Colonic mucosa (tissue), 4 donors: ENCODE measurements at places on chromosomes 3 and 15.

DNA sequence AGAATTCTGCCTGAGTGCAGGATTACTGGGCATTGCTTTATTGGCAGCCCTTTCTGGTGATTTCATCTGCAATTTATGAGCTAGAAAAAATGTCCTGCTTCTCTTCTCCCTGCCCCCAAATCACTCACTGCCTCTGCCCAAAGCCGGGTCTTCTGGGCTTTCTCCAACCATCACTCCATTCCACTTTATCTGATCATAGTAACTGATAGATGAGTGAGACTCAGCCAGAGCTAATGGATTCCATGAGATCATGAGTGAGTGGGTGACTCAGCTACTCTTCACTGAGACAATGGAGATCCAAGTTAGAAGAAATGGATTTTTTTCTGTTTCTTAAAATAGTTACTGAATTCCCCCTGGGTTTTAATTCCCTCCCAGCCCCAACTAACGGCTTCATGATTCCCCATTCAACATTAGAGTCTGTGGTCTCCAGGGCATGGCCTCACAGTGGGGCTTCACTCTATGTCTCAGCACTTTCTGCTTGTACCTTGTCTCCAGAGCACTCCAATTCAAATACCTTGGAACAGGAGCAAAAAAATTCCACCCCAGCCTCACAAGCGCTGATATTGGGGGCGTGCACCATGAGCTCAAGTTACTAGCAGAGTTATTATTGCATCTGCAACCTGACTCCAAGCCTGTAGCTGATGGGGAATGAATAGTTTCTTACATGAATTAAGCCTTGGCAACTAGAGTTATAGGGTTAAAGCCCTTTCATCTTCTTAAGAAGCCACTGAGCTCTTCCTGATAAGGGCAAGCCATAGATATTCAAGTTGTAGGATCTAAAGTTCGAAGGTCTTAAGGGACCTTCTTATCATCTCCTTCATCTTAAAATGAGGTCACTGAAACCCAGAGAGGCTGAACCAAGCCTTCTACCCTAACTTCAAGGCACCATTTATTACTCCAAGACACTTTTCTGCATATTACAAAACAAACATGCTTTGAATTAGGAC is 85.9 kb downstream of the AGBL1 start:
- DNase-seq = no peak

GRCh38 chr15:71259866-71260265 is 144.6 kb downstream of the THSD4 start:
- no peak for DNase-seq

DNA sequence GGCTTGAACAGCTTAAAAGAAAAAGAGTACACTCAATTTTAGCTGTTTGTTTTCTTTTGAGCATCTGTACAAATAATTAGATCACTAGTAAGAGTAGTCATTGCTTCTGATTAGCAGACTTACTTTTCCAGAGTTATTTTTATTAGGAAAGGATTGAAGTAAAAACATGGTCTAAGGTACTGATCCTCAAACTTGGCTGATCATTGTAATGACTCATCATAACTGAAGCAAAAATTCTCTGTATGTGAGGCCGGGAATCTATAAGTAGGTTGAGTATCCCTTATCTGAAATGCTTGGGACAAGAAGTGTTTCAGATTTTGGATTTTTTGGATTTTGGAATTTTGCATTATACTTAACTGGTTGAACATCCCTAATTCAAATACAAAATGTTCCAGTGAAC is 12.4 kb downstream of the NMD3 start:
- DNase-seq = no peak

DNA sequence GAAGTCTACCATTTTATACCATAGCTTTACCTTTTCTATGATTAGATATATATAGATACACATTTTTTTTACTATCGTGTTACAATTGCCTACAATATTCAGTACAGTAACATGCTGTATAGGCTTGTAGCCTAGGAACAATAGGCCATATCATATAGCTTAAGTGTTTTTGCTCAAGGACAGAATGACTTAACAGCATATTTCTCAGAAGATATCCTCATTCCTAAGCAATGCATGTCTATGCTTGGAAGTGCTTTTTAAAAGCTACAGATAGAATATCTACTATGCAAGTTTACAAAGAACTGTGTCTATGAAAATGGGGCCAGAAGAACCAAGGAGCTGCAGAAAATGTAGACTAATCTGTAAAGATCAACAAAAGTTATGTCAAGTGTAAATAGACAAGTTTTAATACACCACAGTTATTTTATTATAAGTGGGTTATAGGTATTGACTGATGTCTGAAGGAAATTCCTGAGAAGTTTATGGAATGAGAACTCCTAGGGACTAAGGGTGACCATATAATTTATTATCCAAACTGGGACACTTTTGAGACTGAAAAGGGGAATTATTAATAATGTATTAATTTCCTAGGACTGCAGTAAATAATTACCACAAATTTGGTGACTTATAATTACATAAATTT is 138.7 kb upstream of the TGFBR2 start:
- no peak for DNase-seq

DNA sequence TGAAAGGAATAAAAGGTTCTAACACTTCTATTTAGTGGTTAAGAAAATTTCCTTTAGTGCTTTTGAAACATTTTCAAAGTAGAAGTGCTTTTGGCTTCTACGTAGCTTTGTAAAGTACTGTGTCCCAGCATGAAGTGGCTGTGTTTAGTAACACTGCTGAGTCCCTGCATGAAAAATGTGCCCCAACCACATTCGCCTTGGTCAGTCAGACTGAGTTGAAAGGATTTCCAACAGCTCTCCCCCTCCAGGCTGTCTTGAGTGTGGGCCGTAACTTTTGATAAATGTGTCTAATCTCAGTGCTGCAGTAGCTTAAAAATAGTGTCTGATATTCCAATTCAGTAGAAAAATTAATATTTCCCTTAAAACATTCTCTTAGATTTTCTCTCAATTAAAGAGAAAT is 115.0 kb downstream of the NR1D2 start:
- no peak for DNase-seq

GRCh38 chr3:50405249-50405648 is 45.9 kb upstream of the TMEM115 start:
- no peak for DNase-seq

GRCh38 chr3:193984876-193985275 is 151.1 kb upstream of the HES1 start:
- no peak for DNase-seq

GRCh38 chr3:59469948-59470723 is 420.3 kb upstream of the CFAP20DC start:
- no peak for DNase-seq

- DNase-seq = peak; percentile 42
Observed at GRCh38 chr3:124811436-124811835, 75.7 kb downstream of the ITGB5 start.

GRCh38 chr15:38048001-38048455 is 113.6 kb downstream of the TMCO5A start:
- no peak for DNase-seq

DNA sequence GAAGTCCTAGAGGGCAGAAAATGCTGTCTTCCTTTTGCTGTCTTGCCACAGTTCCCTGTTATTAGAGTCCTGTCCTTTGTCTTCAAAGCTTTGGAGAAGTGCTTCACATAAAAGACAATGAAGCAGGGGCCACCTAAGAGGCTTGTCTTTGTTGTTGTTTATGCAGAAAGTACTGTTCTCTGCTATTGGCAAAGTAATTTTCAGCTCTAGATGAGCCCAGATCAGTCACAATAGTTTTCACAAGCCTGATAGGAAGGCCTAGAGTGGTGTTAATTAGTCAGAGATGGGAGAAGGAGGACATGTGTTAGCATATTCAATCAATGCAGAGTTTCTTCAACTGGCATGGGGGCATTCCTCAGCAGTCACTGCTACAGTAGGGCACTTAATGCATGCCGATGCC is 300.0 kb downstream of the PTPRG start:
- no peak for DNase-seq

- peak; percentile 8 for DNase-seq
Observed at GRCh38 chr15:100788418-100789105, 91.1 kb upstream of the ALDH1A3 start.

- no peak for DNase-seq
Observed at GRCh38 chr15:90075420-90076289, 26.6 kb downstream of the IDH2 start.

DNA sequence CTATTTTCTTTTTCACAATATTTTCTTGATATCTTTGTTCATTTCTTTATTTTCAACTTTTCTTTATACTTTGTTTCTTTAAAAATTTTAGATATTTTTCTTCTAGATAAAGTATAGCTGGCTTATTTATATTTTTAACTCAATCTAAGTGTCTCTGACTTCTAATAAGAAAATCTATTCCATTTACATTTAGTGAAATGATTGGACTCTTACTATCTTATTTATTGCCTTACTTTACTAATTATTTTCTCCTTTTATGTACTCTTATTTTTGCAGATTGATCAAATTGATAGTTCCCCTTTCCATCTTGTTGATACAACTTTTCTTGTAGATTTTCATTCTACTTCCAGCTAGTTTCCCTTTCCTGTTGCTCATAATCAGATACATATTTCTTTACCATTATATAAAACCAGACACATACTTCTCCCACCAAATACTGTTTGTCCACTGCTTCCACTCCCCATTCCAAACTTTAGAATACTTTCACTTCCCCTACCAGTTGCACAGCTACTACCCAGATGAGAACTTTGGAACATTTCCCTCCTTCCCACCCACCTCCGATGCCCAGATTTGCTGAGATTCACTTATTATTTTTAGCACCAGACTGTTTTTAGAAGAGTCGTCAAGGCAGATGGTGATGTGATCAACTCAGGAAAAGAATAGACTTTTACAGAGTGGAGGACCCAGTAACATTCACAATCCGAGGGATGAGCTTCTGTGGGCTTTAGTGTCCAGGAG is 151.5 kb downstream of the LIPC start:
- DNase-seq = no peak

- no peak for DNase-seq
Observed at GRCh38 chr3:186264608-186265400, 97.2 kb downstream of the DGKG start.

DNA sequence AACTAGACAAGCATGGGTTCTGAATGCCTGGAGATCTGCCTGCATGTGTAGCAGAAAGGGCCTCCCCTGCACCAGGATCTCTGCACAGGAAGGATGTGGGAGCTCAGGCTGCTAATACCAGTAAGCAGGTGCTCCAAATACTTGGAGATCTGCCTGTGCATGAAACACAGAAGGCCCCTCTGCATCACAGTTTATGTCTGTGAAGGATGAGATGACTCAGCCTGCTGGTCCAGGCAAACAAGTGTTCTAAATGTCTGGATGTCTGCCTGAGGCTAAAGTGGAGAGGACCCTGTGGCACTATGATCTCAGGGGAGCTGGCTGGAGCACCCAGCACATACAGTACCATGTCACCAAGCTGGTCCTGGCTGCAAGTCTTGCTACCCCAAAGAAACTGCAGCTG is 678.8 kb downstream of the MCTP2 start:
- DNase-seq = no peak

DNA sequence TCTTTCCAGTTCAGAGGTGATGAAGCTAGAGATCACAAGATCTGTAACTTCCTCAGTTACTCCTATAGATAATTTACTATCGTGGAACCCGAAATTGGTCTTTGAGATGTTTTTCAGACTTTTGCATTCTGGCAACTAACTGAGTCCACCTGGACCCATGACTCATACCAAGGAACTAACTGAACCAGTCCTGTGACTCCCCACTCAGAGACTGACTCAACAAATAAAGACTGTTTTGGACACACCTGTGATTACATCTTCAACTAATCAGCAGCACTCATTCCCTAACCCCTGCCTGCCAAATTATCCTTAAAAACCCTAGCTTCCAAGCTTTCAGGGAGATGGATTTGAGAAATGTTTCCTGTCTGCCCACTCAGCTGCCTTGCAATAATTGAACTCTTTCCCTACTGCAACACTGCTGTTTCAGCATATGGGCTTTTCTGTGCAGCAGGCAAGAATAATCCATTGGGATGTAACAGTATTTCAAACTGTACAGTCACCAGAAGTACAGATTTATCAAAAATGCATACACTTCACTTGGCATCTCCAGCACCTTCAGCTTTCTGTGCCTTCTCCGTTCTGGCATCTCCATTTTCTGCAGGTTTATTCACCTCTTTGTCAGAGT is 57.7 kb downstream of the GATM start:
- DNase-seq = no peak

GRCh38 chr3:184801241-184801785 is 10.7 kb upstream of the VPS8 start:
- no peak for DNase-seq

GRCh38 chr3:62876064-62876463 is 848 bp upstream of the CADPS start:
- peak; percentile 69 for DNase-seq

GRCh38 chr3:126546549-126547239 is 12.0 kb downstream of the C3orf22 start:
- DNase-seq = no peak

DNA sequence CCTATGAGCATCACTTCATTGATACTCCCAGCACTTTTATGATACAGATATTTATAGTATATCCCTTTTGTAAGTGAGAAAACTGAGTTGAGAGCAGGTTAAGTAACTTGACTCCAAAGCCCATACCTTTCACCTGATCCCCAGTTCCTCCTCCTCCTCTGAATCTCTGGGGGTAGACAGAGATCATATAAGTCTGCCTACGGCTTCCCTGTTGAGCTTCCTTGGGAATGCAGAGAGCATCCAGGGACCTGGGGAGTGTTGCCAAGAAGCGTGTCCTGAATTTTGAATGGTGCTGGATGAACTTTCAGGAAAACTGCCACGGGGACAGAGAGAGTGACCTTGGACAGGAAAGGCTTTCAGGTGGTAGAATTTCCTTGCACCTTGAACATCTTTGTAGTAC is 268.5 kb downstream of the LRTM1 start:
- DNase-seq = no peak
